ENCODE measurements at places on chromosomes 16 and 17. TPM values are rescaled to one million over a fixed set of nuclear protein-coding genes. Genes with fewer than 3 reads are reported as not detected.

The KLHL11 gene
- 27.1 TPM for total RNA-seq

The LPO gene
- total RNA-seq = not detected

The CRYBA1 gene
- 0.97 TPM for total RNA-seq

The HS3ST2 gene
- total RNA-seq = not detected

The ABCC3 gene
- 24.8 TPM for total RNA-seq

The CYB561 gene
- total RNA-seq = 45.8 TPM

The CETP gene
- not detected for total RNA-seq

The NME2 gene
- 363 TPM for total RNA-seq

The PDE6G gene
- total RNA-seq = not detected

The MT4 gene
- total RNA-seq = not detected

The CCL7 gene
- not detected for total RNA-seq

The NAGPA gene
- 25.6 TPM for total RNA-seq

The KRT40 gene
- total RNA-seq = not detected

The CDH15 gene
- total RNA-seq = 0.32 TPM
